ENCODE measurements at places on chromosomes 3 and 15. TPM values are rescaled to one million over a fixed set of nuclear protein-coding genes. Genes with fewer than 3 reads are reported as not detected.

Gene SCN11A
- total RNA-seq, result not detected

Gene CLEC3B
- total RNA-seq, result 0.40 TPM

Gene GLDN
- total RNA-seq, result not detected

Gene IP6K1
- 26.6 TPM for total RNA-seq

Gene LMCD1
- 31.2 TPM for total RNA-seq

DNA sequence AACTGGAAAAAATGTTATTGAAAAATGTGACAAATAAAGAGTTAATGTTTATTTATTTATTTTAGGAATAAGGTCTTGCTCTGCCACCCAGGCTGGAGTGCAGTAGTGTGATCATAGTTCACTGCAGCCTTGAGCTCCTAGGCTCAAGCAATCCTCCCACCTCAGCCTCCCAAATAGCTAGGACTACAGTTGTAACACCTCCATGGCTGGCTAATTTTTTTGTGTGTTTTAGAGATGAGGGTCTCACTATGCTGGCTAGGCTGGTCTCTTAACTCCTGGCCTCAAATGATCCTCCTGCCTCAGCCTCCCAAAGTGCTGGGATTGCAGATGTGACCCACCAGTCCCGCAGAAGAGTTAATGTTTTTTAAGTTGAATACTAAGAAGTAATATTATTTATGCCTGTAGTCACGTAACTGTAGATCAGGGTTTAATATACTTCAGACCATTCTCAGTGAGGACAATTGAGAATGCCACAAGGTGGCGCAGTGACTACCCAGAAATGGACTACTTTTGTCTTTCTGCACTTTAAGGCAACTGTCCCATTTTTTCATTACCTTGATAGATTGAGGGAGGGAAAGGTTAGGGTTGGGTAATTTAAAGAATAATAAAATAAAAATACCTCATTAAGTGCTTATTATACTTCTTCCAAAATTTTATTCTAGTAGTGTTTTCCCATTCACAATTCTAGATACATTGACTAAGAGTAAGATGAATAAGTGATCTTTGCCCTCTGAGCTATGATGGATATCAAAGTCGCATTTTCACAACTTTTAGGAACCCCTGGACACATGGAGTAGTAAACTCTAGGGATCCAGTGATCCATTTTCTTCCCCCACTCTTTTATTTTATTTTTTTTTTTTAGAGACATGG lies 6.0 kb downstream of the MUC13 start:
- peak; percentile 63 for DNase-seq

GRCh38 chr3:120353463-120353862 lies 4.3 kb upstream of the LRRC58 start:
- DNase-seq, result no peak

DNA sequence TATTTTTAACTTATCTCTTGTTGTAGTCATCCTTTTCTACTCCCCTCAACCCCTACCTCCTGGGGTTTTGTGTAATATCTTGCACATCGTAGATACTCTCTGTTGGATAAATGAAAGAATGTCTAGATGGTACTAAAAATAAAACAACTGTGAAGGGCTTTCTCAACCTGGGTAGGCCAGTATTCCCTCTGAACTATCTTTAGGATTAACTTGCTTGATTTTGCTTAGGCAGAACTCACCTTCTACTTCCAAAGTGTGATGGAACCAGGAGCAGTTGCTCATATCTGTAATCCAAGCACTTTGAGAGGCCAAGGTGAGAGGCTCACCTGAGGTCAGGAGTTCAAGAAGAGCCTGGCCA lies 32.8 kb upstream of the TIPARP start:
- no peak for DNase-seq

GRCh38 chr3:197784019-197784585 lies 7.0 kb upstream of the LRCH3 start:
- no peak for DNase-seq

GRCh38 chr3:83524901-83525300 lies 1433.9 kb upstream of the CADM2 start:
- no peak for DNase-seq

- no peak for DNase-seq
These were observed 12.4 kb downstream of the SPATA16 start for GRCh38 chr3:173128633-173129032.

- DNase-seq, result no peak
These were observed 127.6 kb upstream of the LMOD3 start for GRCh38 chr3:69250014-69250413.

DNA sequence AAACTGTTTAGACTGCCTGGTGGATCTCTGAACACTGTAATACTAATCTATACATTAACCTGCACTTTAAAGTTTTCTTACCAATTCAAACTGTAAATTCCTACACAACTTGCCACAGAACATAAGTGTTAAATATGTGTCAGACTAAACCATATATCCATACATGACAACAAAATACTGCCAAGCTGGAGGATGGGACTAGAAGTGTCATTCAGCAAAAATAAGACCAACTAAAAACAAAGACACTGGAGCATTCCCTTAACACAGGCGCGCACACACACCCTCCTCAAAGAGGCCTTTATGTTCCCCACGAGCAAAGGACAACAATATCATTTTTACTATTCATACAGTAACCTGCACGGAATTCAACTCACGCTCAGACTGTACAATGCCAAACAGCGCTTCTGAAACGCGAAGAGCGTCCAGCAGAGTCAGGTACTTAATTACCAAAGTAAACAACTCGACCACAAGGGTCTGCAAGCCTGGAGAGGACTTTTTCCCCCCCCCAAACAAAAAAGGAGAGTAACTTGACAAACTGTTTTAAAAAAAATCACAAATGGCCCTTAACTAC lies 1.1 kb downstream of the DCUN1D1 start:
- no peak for DNase-seq

GRCh38 chr3:67437090-67437489 lies 217.3 kb downstream of the SUCLG2 start:
- DNase-seq, result no peak

DNA sequence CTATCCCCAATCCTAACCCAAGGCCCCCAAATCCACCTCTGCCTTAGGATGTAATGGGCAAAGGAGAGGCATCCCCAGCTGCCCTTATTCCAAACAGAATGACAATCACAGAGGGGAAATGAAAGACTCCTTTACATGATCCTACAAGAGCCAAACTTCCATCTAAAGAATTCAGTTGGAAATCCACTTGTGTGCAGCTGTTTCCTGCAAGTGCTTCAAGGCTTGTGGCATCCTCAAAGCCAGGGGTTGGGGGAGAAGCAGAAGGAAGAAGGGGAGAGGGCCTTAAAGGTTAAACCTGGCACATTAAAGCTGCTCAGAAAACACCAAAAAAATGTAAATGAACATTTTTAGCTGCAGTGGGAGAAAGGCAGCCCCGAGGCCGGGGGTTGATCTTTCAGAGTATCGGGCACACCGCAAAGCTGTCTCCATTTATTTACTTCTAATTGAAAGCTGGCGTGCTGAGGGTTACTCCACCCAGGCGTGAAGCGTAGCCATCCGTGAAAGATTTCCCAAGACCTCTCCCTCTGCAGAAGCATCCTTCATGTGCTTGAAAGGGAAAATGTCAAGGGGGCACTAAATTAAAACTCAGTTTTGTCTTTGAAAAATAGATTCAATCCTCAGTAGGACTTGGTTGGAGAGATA lies 217.8 kb downstream of the SHQ1 start:
- no peak for DNase-seq

DNA sequence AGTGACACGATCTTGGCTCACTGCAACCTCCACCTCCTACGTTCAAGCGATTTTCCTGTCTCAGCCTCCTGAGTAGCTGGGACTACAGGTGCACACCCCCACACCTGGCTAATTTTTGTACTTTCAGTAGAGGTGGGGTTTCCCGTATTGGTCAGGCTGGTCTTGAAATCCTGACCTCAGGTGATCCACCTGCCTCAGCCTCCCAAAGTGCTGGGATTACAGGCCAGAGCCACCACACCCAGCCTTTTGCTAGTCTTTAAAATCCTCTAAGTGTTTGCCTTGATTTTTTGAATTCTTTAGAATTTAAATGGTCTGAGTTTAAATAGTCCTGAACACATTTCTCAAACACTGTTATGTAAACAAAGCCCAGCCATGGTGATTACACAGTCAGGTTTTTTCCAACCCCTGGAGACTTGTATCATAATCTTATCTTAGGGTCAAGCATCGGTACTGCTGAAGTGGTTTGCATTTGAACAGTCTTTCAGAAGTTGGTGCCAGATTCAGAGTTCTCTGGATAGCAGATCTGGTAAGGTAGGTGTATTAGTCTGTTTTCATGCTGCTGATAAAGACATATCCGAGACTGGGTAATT lies 28.2 kb upstream of the PIAS1 start:
- DNase-seq, result no peak

GRCh38 chr3:4394567-4394966 lies 72.5 kb downstream of the SUMF1 start:
- DNase-seq, result no peak

DNA sequence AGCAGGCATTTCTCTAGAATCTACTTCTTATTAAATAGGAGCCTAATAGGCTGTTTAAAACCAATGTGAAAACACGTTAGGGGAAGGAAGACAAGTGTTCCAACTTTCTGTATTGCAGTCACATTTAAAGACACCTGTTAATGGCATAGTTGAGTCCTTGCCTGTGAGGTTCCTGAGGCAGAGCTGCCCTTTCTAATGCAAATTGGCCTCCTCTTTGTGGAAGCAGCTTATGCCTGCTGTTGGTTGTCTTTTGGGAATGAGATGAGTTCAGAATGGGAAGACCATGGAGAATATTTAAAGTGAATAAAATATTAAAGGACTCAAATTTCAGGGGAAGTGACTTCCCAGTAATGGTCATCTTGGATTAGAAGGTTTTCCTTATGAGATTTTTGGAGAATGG lies 51.2 kb downstream of the NEK11 start:
- DNase-seq, result no peak

GRCh38 chr3:71069797-71070196 lies 513.7 kb downstream of the FOXP1 start:
- DNase-seq, result peak; percentile 49

DNA sequence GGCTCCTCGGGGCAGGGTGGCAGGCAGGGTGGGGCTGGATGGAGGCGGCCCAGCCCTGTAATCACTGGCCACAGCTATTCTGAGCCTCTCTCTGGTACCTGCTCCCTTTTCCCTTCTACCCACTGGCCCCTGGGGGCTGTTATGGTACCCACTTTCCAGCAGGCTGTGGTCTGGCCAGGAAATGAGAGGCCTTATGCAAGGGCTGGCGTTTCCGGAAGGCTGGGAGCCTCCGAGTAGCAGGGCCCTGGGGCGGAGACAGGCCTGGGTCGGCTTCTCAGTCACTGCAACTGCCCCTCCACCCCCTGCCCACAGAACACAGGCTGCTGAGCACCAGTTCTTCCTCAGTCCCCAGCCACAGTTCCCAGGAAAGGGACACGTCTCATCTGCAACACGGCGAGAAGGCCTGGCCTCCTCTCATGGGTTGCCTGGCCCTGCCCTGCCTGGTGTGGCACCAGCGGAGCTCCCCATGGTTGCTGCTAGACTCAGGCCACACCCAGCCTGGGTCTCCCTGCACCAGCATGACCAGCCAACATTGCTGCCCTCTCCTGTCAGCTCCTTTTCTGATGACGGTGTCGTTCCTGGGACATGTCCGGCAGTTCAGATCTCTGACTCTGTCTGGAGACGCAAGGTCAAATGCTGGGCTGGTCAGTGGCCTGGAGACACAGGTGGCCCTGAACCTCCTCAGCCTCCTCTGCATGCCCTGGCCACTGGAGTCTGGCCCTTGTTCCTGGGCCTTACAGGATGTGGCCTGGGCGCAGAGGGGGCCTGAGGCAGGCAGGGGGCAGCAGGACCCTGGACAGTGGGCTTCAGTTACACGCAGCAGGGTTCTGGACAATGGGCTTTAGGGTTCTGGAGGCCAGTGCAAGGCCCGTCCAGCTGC lies 6.5 kb downstream of the CHST13 start:
- no peak for DNase-seq

DNA sequence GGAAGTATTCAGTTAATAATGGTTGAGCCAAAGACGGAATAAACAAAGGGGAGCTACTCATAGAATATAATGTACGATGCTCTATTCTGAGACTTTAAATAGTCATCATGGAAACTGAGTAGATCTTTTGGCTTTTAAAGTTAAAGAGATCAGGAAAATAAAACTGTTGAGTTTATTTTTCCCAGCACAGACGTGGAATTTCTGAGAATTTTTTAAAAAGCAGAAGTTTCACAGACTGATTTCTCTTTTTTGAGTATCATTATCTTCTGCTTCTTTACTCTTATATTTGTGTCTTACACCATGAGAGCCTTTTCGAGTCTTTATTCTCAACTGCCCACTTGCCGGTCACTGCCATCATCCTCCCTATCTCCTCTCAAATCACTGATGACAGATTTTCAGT lies 13.2 kb downstream of the P2RY14 start:
- DNase-seq, result no peak

GRCh38 chr3:71972031-71972430 lies 187.1 kb upstream of the PROK2 start:
- no peak for DNase-seq

GRCh38 chr15:87477737-87478686 lies 778.5 kb downstream of the NTRK3 start:
- peak; percentile 84 for DNase-seq

- no peak for DNase-seq
These were observed 106.3 kb upstream of the SPATA12 start for GRCh38 chr3:56954125-56954524.

GRCh38 chr15:95365511-95366107 lies 964.9 kb upstream of the NR2F2 start:
- DNase-seq, result no peak

GRCh38 chr3:136195258-136196063 lies 674 bp downstream of the MSL2 start:
- DNase-seq, result peak; percentile 74

DNA sequence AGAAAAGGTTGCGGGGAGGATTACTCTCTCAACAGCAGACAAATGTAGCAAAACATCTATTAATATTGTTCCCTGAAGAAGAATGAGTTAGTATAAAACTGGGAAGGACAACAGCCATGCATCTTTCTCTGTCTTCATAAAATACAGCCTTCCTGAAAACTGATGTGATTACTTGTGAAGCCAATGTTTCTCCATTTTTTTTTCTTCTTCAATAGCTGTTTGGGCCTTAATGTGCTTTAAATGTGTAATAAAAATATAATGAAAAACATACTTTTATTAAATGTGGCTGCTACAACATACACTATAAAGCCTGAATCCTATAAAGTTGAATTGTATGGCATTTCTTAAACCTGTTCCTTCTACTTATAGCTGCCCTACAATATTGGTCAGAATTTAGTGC lies 146.3 kb upstream of the LMCD1 start:
- no peak for DNase-seq

Measured in LHCN-M2 (cell line).